Right ventricle myocardium superior (tissue), 1 donor: ENCODE measurements at places on chromosomes 5 and 9. TPM values are rescaled to one million over a fixed set of nuclear protein-coding genes. Genes with fewer than 3 reads are reported as not detected.

The TBC1D2 gene
- 2.0 TPM for total RNA-seq

DNA sequence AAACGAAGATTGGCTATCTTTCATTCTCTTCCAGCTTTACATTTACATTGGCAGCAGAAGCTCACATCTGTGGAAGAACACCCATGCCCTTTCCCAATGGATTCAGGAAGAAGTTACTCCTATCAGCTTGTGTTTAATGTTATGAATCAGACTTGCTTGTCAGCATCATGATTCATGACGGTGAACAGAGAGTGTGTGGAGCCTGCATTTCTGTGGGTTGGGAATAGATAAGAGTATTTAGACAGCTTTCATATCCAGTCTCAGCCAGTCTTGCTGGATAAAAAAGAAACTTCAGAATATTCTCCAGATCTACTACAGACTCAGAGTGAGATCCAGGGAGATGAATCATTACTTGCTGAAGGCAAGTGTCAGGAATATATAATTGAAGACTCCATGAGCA, 812.9 kb upstream of the ZNF608 start:
- DNase-seq = no peak

DNA sequence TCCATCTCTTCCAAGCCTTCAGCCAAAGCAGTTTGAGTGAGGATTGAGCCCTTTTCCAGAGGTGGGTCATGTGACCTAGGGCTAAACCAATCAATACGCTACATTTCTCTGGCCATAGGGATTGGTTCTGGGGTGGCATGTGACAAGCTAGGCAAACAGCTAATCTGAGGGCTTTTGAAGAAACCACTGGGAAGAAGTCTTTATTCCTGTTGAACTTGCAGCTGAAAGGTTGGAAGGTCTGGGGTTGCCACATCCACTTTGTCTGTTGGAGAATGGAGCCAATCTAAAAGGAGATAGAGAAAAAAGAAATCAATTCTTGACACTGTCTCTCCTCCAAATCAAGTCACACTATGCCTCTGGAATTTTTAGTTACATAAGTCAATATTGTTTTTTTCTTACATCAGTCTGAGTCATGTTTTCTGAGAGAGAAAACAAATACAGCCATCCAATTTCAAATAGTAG, 637.8 kb upstream of the WWC1 start:
- no peak for DNase-seq

The ELAVL2 gene
- total RNA-seq = not detected

The CSF1R gene
- total RNA-seq = 19.5 TPM

The ZNF454 gene
- total RNA-seq = 1.5 TPM

The CAMK4 gene
- total RNA-seq = 0.16 TPM
